ENCODE measurements at places on chromosomes 16 and 17.

DNA sequence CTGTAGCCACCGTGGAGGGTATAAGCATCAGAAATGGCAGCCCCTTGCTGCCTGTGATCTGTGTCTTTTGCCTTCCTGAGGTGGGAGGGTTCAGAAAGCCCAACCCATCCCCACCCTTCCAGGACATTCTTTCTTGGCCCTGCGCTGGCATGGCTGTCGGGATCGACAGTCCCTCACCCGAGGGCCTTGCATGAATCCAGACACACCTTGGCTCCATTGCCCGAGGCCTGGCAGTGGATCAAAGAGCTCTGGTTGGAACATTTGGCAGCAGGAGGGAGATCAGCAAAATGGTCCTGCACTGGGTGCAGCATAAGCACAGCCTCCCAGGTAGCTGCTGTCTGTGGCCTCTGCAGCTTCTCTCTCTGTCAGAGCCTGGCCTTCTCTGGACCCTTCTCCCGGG is 246.6 kb upstream of the MAF start:
- no peak for DNase-seq

DNA sequence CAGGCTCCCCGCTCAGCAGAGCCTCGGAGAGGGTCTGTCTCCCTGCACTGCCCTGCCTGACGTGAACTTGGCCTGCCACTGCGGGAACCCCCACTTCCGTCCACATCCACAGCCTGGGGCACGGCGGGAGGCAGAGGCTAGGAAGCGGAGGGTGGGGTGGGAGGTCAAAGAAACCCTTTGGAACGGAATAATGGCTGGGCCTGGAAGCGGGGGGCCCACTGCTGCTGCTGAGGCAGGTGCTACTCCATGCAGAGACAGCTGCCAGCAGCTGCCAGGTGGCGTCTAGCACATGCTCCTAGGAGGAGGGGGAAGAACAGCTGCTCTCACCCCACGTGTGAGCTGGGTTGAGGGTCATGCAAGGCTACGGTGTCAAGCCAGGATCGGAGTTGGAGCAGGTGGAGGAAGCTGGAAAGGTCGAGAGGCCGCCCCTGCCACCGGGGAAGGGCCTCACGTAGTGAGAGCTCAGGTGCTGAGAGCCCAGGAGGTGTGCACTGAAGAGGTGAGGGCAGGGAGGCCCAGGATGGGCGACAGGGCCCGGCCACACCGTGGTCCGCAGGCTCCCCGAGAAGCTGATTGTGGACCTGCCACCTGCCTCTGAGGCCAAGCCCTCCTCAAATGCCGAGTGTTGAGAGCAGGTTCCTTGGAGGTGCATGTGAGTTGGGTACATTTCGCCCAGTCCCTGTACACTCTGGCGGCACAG is 9.8 kb downstream of the FSCN2 start:
- no peak for DNase-seq

- no peak for DNase-seq
Observed at GRCh38 chr16:87647431-87648185, 45.3 kb downstream of the JPH3 start.

DNA sequence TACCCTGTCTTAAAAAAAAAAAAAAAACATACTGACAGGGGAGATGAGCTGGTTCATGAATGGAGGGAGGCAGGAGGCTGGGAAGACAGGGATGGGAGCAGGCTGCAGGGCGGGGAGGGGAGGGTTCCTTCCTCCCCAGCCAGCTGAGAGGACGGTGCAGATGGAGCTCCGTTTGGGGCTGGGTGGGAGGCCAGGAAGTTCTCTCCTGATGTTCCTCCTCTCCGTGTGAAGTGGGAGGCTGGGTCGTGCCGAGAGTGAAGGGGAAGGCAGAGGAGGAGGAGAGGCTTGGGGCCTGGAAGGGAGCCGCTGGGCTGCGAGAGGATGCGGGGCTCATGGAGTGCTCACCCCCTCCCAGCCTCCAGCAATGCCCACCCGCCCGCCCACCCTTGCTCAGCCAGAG is 21.3 kb downstream of the SBK1 start:
- DNase-seq: no peak

GRCh38 chr17:21475571-21475970 is 99.4 kb downstream of the KCNJ12 start:
- no peak for DNase-seq

DNA sequence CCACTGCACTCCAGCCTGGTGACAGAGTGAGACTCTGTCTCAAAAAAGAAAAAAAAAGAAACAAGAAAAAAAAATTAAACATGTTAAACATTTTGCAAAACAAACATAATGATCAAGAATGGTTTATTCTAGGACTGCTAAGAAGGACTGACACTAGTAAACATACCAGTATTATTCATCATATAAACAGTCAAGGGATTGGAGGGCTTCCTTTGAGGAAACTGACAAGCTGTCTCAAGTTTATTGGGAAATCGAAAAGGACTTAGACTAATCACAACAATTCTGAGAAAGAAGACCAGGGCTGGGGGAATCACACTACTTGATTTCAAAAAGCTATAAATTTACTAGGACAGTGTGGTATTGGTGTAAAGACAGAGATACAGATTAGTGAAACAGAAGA is 75.5 kb downstream of the MYH10 start:
- DNase-seq: no peak

DNA sequence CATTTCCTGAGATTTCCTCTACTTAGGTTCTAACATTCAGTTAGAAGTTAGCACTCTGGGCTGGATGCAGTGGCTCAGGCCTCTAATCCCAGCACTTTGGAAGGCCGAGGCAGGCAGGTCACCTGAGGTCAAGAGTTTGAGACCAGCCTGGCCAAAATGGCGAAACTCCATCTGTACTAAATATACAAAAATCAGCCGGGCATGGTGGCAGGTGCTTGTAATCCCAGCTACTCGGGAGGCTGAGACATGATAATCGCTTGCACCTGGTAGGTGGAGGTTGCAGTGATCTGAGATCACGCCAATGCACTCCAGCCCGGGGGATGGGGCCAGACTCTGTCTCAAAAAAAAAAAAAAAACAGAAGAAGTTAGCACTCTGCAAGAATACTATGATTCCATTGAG is 1430.9 kb downstream of the CDH11 start:
- no peak for DNase-seq

GRCh38 chr17:72697602-72698146 is 394.8 kb downstream of the SLC39A11 start:
- no peak for DNase-seq

DNA sequence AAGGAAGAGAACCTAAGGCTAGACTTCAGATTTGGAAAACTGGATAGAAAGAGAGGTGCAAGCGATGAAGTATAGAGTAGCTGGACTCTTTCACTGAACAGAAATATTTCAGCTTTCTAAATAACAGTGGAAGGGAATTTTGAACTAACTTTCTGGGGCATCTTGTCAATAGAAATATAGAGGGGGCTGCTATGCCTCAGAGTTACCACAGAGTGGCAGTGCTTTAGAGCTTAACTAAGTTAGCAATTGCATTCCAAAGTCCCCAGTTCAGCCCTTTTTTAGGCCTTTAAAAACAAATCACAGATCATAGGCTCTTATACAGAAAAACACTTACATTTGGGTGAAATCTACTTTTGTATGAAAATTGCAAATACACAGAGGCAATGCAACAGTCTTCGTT is 154.2 kb upstream of the CDH8 start:
- DNase-seq: no peak

DNA sequence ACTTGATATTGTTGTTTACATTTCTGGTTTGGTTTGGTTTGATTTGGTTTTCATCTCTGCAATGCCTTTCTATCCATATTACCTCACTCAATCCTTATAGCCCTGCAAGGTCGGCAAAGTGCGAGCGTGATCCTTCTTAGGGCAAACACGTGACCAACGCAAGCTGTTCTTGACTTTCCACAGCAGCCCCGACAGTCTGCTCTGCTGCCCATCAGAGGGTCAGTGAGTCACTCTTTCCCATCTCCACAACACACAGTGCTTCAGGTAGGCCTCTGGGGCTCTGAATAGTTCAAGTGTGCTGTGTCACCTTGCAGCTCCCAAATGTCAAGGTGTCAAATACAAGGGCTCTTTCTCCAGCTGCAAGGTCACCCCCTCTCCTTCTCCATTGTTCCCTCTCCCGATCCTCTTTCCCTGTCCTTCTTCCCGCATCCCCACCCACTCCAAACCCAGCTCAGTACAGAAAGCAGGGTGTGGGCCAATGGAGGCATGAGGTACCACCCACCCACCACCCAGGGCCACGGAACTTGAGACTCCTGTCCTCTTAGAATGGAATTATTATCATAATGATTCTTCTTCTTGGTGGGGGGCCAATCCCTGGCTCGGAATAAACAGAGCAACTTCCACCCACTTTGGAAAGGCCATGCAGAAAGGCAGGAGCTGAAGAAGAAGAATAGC is 139.7 kb downstream of the SLC39A11 start:
- no peak for DNase-seq

DNA sequence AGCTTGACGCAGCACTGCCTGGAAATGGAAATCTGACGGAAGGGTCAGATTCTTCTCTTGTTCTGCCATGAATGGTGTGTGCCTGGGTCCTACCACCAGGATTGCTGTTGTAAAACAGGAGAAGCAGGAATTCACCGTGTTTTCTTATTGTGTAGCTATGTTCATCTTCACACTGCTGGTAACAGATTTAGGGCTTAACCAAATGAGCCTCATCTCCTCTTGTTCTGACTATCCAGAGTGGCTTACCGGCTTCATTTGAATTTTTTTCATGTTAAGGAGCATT is 97.3 kb upstream of the CHMP6 start:
- no peak for DNase-seq

- peak; percentile 57 for DNase-seq
Observed at GRCh38 chr17:6455321-6455705, 11.1 kb downstream of the PIMREG start.

DNA sequence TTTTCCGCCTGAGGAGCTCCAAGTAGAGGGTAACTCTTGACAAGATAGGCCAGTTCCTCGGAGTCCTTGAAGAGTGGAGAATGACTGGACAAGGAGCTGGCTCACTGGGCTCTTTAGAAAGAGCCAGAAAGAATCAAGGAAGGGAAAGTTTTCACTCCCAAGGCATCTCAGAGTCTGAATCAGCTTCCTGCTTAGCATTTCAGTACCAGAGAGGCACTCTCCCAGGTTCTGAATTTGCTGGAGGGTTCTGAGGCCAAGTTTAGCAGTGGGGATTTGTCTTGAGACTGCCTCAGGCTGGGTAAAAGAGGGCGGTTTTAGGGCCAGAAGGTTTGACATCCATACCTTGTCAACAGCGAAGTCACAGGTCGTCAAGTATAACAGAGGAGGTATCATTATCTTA is 25.5 kb downstream of the GP2 start:
- DNase-seq: no peak

DNA sequence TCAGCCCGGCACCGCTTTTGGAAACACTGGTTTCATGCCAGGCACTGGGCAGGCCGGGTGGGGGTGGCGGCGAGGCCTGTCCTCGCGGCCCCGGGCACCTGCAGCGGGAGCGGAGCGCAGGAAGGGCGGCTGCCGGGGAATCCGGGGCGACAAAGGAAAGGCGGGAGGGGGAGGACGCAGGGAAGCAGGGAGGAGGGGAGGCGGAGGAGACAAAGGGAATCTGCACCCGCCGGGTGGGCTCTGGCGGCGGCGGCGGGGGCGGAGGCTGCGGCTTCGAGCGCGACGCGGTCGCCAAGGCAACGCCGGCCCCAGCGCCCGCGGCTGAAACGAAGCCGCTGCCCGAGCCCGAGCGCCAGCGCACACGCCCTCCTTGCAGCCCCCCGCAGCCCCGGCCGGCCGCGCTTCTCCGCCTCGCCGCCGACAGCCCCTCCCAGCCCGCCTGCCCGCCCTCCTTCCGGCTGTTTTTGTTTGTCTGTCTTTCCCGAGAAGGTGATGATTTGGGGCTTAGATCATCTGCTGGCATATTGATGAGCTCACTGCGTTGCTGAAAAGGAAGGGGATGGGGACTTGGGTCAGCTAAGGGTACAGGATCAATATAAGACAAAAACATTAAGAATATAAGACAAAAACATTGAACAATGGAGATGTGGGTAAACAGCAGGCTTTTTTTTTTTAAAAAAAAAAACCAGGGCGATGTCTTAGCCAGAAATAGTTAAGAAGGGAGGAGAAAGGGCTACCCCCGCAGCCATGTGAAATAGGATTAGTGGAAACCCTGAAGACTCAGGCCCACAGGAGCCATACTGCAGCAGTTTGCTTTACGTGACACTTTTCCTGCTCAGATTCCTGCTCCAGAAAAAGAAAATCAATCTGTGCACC is 32.7 kb downstream of the CDK5R1 start:
- DNase-seq: peak; percentile 56

DNA sequence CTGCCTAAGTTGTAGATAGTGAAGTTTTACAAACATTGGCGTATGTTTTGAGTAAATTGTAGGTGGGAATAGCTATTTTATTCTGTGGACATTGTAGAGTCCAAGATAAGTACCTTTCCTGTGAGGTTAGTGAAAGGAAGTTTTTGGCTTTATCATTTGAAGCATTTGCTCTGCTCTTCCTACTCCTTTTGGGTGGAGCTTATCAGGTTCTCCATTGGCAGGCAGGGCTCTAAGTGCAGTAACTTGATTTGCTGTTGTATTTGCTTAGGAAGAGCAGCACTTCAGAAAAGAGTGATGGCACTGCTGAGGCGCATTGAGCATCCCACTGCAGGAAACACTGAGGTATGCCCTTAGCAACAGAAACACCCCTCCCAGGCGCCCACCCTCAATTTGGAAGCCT is 70.1 kb downstream of the OMG start:
- DNase-seq: no peak

DNA sequence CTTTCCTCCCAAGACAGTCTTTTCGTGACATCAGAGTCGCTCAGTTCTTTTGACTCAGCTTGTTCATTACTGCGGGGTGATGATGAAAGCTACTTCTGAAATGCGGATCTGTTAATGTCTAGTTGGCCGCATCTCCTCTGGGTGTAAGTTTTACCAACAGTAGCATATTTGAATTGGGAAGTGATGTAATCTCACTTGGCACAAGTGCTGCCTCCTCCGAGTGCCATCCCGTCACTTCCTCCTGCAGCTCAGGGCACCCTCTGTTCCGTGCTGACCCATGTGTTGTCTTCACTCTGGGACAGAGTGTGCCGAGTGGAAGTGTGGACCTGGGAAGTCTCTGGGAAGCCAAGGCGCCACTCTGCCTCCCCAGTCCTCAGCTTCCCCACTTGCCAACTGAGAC is 8.9 kb downstream of the ADAD2 start:
- DNase-seq: no peak

- no peak for DNase-seq
Observed at GRCh38 chr16:86634292-86634691, 55.9 kb downstream of the FOXL1 start.

- DNase-seq: no peak
Observed at GRCh38 chr17:81454473-81454872, 58.1 kb downstream of the ACTG1 start.

GRCh38 chr17:65542610-65543009 is 18.8 kb downstream of the AXIN2 start:
- DNase-seq: no peak

- no peak for DNase-seq
Observed at GRCh38 chr17:68036304-68037147, 991 bp downstream of the KPNA2 start.

DNA sequence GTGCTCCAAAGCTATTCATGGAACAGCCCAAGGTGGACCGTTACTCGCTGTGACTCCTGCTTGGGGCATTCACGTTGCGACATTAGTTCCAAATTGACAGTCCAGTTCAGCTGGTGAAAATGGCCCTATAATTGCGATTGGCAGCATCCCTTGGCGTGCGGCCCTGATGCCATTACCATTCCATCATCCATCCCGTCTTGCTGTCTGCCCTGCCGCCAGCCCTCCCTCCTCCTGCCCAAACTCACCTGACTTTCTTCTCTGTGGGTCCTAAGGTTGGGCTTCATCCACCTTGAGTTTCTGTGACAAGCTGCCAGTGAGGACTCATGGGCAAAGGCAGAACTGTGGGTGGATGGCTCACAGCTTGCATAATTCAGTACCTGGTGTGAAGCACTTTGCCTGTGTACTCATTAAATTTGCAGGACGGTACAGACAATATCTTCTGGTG is 104.6 kb downstream of the RPTOR start:
- DNase-seq: no peak

Data from CD4-positive, alpha-beta T cell treated with Interleukin-6 at 100 ng/mL for 8 hours (primary cell).